NCI-H526 treated with DMSO at 0.1 percent for 48 hours (cell line): ENCODE measurements at places on chromosomes 4 and X.
A peak's percentile ranks its signal among the peaks of the same experiment; 100 is the strongest.

DNA sequence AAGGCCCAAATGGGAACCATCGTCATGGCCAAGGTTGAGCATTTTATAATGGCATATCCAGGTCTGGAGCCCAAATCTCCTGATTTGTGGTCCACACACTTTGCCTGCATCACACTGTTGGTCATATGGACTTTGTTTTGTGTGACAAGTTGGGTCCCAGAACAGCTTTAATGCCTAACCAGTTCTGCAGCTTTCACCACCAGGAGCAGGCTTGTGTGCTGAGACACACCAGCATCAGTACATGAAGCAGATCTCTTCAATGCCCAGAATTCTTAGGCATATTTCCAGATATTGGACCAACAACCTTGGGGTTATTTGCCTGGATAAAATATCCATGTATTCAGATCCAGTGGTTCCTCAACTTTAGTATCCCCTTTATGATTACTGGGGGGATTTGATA is 371.3 kb downstream of the FBXW7 start:
- DNase-seq = no peak

- no peak for DNase-seq
Observed at GRCh38 chr4:176077561-176077960, 11.9 kb downstream of the WDR17 start.

DNA sequence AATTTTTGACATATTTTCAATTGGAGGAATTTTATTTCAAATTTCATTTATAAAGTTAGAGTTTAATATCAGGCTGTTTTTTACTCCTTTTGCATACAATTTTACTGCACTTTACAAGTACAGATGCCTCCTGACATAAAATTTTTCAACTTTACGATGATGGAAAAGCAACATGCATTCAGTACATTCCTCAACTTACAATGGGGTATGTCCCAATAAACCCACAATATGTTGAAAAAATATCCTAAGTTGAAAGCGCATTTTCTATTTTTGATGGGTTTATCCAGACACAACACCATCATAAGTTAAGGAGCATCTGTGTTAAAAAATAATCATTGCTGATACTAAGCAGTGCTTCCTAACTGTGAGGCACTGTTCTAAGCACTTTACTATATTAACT is 4.3 kb downstream of the KLHL5 start:
- no peak for DNase-seq

DNA sequence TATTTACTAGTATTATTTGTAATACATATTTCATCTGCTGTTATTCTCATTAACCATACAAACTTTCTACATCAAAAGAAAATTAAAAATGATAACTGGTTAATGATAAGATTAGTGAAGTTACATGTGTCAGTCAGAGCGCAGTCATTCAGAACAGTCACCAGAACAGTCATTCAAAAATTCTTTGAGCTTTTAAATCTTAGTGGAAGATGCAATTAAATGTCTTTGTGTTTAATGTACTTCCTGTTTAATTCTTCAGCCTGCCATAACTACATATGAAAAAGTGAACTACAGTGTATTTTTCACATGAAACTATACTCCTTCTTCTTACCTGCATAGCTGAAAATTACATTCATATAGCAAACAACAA is 179.7 kb upstream of the NDST4 start:
- no peak for DNase-seq

DNA sequence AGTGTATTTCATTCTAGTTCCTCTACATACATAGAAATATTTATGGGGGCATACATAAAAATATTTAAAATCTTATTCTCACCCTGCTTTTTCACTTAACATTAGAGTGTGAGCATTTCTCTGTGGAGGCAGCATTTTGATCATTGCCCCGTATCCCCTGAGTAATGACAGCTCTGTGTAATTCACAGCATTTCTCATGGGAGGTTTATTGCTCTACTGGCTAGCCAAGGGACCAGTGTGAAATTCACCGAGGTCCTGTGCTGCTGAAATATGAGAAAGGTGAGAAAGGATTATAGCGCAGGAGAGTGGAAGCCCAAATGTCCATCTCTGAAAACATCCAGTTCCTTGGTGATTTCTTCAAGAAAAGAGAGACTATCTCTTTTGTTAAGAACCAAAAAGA is 22.9 kb downstream of the PDGFC start:
- no peak for DNase-seq

DNA sequence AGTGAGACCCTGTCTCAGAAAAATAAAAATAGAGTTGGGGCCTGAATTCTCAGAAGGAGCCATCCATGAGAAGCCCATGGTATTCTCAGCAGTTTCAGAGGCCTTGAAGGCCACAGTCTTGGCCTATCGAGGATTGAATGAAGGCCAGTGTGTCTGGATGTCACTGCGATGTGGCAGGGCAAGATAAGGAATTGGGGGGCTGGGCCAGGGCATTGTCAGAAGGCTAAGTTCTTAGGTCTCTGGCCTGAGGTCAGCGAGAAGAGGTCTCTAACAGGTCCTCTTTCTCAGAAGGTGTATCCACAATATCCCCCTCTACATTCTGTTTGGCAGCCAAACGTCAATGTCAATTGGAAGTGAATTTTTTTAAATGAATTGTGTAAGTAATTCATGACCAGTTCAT is 5.7 kb downstream of the ZNF275 start:
- DNase-seq = no peak

- no peak for DNase-seq
Observed at GRCh38 chr4:57490520-57491255, 380.5 kb upstream of the IGFBP7 start.

GRCh38 chrX:24355095-24355494 is 5.3 kb upstream of the SUPT20HL1 start:
- DNase-seq = no peak

DNA sequence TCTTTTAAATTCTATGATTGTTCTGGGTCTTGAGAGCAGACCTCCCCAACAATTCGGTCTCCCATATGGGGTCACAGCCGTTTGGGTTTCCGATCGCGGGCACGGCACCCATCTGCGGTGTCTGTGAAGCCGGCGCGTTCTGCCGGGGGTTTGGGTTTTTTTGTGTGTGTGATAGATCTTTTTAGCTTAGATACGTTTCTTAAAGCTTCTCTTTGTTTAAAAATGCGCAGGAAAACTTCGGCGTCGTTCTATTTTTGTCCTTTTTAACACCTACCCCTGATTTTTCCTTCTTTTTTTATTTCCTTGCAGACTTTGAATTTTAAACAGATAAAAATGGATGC is 34.2 kb downstream of the TBC1D14 start:
- no peak for DNase-seq

GRCh38 chr4:121108557-121108956 is 36.2 kb upstream of the NDNF start:
- peak; percentile 55 for DNase-seq

DNA sequence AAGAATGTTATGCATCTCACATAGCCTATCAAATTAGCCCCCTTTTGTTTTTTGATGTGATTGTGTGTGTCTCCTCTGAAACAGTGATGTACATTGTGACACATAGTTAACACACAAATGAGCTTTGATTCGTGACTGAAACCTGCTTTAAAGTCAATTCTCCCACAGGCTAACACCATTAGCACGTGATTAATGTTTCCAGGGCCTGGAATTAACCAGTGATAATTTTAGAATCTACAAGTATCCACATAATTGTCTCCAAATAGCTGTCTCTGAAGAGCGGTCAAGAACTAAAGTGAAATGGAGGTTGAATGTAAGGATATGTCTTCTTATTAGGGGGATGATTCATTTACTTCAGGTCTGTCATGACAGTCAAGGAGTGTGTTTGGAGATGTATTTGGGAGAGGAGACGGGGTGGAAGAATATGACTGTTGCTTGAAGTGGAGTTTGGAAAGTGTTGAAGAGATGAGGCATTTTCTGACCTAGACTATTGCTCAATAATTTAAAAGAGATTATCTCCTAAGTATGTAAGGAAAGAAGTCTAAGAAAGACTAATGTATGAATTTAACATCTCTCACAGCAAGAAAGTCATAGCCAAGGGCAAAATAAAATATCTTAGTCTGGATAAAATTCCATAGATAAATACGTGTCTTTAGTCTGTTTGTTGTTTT is 13.7 kb upstream of the RASGEF1B start:
- DNase-seq = no peak

GRCh38 chr4:146182443-146182842 is 6.9 kb downstream of the LSM6 start:
- peak; percentile 81 for DNase-seq

- no peak for DNase-seq
Observed at GRCh38 chr4:110869114-110869513, 246.2 kb upstream of the PITX2 start.
